ENCODE measurements at places on chromosomes 16 and 17. TPM values are rescaled to one million over a fixed set of nuclear protein-coding genes. Genes with fewer than 3 reads are reported as not detected.

FBXL16 gene
- total RNA-seq: 1.4 TPM

TBC1D3G gene
- total RNA-seq: 1.9 TPM

GJD3 gene
- total RNA-seq: 2.5 TPM

DNA sequence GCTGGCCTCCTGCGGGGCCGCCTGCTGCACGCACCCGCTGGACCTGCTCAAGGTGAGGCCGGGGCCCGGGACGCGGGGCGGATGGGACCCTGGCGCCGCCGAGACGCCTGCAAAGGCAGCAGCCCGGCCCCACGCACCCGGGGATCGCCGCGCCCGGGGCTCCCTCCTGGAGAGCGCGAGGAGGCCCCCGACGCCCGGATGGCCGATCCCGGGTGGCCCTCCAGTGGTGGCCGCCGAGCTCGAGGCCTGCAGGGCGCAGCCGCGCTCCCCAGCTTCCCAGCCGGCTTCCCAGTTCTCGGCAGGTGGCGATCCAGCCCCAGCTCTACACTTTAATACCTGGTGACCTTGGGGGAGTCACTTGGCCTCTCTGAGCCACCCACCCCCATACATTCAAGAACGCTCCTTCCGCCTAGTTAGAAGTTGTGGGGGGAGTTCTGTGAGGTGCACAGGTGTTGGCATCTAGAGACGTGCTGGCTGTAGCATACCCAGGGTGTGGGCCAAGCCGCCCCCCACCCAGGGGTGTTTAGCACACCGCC, 452 bp downstream of the SLC25A10 start:
- ATAC-seq: peak; percentile 38

DNA sequence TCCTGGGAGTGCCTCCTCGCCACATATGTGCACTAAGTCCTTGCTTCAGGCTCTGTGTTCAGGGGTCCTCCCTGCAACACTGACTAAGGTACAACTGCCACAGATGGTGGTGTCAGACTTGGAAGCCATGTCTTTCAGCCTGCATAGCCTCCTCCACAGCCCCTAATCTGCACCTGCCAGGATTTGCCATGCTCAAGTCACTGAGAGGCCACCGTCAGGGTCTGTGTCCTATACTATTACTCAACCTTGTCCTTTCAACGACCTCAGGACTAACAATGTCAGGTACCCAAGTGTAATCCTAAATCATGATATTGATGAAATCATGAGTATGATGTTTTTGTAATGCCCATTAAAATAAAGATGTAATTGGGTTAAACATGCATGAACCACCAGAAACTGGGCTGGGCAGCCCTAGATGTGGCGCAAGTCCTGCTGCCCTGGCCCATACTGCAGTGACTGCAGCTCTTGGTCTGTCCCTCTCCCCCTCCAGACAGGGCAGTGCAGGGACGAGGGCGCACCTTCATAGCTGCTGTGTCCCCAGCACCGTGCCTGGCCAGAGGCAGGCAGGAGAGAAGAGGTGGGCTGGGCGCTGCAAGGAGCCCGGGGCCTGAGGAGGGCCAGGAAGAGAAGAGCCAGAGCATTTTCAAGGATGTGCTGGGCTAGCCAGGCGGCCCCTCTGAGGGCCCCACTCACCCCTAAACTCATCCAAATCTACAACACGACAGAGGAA, 198.0 kb downstream of the ZNF423 start:
- no peak for ATAC-seq

- ATAC-seq: peak; percentile 7
Observed at GRCh38 chr16:49281480-49281842, at the start of gene CBLN1. CBLN1 (minus strand) TSS chr16:49281838; CDS start chr16:49281465, 373 bp downstream.

- ATAC-seq: peak; percentile 28
Observed at GRCh38 chr17:44779211-44780025, 20.6 kb downstream of the ADAM11 start.

DNA sequence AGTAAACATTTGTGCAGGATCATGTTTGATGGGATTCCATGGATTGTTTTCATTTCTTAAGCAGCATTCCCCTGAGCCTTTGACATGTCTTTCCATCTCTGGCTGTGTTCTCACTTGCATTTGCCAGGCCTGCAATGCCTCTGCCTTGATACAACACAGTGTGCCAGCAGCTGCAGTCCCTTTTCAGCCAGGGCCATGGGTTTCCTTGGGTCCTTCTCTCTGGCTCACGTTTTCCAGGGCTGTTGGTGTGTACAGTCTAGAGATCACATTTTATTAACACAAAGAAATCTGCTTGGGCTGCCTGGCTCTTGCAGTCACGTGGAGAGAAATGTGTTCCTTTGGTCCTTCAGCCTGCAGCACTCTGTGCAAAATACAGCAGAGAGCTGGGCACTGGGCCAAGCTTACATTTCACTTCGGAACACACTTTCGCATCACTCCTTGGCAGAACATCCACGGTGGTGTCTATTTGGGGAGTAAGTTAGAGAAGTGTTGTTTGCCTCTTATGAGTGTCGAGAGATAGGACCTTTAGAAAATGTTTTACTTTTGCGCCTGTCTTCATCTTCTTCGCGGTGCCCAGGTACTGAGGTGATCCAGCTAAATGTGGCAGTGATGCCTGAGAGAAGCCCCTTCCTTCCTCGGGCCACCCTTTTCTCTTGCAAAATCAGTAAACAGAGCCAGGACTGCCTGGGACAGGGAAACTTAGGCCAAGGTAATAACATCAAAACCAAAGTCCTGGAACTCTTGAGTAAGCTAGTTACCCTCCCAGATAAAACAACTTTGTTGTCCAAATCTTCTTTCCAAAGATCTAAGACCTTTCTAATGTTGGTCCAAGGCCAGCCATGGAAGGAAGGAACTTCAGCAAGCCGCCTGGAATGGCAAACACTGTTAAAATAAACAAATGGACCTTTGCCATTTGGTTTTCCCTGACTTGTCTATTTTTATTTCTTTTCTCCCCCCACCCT, 20.9 kb downstream of the HLF start:
- ATAC-seq: peak; percentile 93

DNA sequence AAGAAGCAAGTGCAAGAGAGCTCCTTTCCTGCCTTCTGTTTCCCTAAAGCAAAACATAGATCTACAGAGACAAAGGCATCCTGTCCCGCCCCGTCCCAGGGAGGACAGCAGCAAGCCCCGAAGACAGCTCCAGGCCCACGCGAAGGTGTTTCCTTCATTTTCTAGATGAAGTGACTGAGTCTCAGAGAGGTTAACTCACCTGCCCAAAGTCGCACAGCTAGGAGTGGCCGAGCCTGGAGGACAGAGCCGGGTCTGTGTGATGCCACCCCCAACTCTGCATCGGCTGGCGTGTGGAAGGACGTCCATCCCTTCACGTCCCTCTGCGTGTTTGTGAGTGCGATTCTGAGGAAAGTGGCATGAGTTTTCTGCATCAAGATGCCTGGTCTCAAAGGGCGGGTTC, 187.2 kb upstream of the CHMP6 start:
- no peak for ATAC-seq

- no peak for ATAC-seq
Observed at GRCh38 chr16:66223176-66223780, 143.2 kb upstream of the CDH5 start.

- ATAC-seq: no peak
Observed at GRCh38 chr16:84724606-84725309, 25.0 kb downstream of the USP10 start.

KRTAP4-6 gene
- not detected for total RNA-seq

- no peak for ATAC-seq
Observed at GRCh38 chr16:74070237-74070636, 226.4 kb upstream of the PSMD7 start.

- no peak for ATAC-seq
Observed at GRCh38 chr16:8543258-8543657, 47.1 kb downstream of the TMEM114 start.

KCNJ2 gene
- 11.3 TPM for total RNA-seq

DNA sequence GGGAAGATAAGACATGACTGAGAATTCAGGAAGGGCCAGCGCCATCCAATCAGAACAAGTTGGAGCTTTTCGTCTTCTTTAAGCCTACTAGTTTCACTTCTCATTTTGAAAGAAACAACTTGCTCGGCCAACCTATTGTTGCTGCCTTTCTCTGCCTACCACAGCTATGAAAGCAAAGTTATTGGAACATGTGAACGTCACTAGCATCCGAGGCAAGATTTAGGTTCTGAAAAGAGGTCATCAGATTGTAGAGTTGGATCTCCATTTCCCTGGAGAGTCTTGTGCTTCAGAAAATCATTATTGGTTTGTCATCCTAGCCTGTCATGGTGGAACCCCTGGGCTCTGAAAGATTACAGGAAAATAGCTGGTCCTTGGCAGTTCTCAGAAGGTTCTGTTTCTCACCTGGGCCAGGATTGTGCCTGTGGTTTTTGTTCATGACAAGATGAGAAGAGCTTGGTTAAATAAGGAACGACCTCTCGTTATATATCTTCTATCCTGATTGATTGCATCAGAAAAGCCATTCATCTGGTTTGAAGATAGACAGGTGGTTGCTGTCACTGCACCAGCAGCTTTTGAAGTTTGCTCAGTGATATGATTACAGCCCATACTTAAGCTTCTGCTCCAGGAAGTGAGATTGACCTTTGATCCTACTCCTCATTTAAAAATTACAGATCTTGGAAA, 25.3 kb downstream of the CDH13 start:
- no peak for ATAC-seq

TP53TG3C gene
- total RNA-seq: not detected

DNA sequence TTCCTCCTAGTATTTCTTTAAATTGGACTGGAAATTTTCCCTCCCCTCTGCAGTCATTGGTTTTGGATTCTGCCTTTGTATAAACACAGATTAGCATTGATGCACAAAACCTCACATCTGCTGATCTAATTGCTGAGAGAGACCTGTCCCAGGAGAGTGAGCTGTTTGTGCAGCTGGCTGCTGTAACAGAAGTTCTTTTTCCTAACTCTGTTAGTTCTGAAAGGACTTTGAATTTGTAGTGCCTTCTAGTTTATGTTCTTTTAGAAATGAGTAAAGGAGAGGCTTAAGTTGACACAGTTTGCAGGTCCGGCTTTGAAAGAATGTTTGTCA, 45.2 kb upstream of the KPNB1 start:
- ATAC-seq: peak; percentile 48

DNA sequence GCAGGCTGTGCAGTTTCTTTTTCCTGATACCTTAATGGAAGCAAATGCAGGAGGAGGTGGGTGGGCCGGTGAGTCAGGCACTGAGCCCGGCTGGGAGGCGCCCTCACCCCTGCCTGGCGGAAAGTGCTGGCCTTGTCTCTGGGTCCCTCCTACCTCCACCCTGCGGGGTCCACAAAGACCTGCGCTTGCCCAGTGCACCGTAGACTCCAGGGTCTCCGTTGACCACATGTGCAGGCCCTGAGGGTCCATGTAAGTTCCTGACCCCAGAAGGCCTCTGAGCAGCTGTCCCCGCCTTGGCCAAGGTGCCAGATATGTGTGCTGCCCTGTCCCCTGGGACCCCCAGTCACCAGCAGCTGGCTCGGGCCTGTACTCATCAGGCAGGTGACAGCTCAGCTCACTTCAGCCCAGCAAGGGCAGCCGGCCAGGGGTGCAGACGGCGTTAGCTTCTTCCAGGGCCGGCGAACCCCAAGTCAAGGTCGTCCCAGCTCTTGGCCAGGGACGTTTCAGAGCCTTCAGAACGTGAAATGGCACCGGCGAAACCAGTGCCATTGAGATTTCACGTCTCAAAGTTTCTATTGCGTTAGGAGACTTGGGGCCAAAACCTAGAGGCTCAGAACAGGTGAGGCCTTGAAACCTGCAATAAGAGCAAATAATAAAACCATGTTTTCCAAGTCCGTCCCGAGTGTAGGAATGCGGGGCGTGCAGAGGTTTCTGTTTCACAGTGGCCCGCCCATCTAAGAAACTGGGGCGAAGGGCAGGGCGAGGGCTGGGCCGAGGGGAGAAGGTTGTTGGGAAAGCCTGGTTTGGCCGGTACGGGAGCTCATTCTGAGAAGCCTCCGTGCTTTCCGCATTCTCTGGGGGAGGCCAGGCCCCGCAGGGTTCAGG, 12.1 kb downstream of the METRNL start:
- peak; percentile 41 for ATAC-seq

DNA sequence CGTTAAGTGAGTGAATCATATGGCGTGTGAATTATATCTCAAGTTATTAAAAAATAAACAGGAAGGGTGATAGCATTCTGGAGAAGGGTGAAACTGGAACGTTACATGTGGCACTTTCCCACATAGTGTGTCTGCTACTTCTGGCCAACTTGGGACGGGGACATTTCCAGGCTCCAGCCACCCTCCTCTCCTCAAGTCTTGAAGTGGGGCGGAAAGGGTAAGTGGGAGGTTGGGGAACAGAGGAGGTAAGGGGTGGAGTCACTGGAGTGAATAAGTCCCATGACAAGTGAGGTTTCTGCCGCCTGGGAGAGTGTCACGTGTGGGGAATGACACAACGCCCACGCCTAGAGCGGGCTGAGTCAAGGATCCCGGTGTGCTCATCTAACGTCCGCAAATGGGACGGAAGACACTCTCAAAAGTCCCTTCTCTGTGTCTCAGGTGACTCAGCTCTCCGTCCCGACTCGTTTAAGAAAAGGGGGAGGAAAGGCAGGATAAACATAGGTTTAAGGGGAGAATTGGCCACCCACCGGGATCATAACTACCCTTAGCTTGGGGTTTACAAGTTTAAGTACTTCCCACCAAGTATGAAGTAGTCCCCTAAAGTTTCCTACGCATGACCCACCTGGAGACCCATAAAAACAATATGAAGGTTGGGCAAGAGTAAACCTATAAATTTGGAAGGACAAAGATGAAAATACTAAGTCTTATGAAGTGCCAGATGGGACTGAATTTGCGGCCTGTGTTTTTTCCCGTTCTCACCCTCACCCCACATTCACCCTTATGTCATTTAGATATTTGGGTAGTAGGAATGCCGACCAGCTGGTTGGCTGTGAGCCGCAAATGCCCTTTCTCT, 1.2 kb upstream of the SPAG9 start:
- peak; percentile 82 for ATAC-seq
